ENCODE measurements at places on chromosomes 16 and 17. TPM values are rescaled to one million over a fixed set of nuclear protein-coding genes. Genes with fewer than 3 reads are reported as not detected.
A peak's percentile ranks its signal among the peaks of the same experiment; 100 is the strongest.

GRCh38 chr16:74226338-74226954 lies 70.2 kb upstream of the PSMD7 start:
- DNase-seq = no peak
- H3K27me3 ChIP-seq = no peaks in the 10 kb centered on the region
- no peak overlapping the region for H3K4me3 ChIP-seq
- no peaks in the 10 kb centered on the region for H3K4me1 ChIP-seq

DNA sequence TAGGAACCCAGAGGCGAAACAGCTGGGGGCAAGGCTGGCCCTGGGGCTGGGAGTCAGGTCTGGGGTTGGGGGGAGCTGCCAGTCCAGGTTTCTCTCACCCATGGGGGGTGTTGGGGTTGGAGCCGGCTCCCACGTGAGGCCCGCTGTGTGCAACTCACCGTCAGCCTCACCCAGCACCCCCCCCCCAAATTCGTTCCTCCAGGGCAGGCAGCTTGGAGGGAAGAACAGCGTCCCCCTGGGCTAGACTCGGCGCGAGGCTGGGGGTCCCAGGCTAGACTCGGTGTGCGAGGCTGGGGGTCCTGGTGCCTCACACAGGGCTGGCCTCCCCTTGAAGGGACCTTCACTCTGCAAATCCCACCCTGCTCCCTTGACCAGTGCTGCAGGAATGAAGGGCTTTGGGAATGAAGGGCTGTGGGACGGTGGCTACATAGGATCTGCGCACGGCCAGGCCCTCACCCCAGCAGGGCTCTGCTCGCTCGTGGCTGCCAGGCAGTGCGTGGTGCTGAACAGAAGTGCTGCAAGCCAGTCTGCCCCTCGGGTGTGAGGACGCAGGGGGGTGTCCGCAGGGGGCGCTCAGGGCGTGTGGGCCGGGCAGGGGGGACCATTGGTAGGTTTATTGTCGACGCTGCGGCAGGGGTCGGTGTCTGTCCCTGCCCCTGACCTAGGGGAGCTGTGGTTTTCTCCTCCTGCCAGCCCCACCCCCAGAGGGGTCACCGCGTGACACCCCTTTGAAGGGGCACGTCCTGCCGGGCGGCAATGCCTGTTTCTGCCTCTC lies 74.7 kb downstream of the KLHDC4 start:
- no peaks in the 10 kb centered on the region for H3K36me3 ChIP-seq
- no peak overlapping the region for H3K27ac ChIP-seq
- no peaks in the 10 kb centered on the region for H3K4me1 ChIP-seq
- no peak overlapping the region for H3K4me3 ChIP-seq

DNA sequence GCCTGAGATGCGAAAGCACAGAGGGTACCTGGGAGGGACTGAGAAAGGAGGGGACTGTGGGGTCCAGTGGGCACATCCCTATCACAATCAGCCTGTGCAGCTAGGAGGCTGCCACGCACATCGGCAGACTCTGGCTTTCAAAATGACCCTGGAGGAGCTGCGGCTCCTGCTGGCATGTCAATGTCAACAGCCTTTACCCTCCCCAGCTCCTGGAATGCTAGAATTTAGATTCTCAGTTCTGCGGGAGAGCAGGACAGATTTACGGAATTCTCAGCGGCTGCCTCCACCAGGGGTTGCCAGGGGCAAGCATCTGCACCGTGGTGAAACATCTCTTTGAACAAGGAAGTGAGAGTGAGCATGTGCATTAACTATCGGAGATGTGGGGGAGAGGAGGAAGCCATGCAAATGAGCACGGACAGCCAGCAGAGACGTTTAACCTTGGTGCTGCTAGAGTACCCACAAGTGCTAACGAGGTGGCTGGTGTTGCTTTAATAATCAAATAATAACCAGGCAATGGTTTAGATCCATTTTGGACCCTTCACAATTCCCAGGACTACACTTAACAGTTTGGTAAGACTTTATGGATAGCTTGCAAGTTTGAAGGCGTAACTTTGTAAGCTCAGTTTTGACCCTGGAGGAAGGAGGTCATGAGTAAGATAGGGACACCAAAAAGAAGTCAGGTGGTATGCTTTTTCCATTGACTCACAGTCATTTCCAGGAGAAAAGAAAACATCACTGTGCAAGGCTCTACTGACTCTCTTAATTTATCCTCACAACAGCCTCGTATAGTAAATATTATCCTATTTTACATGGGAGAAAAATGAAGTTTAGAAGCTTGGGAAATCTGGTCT lies 54.1 kb downstream of the XYLT1 start:
- H3K4me1 ChIP-seq = no peaks in the 10 kb centered on the region
- H3K27me3 ChIP-seq = no peaks in the 10 kb centered on the region
- no peak overlapping the region for H3K4me3 ChIP-seq

DNA sequence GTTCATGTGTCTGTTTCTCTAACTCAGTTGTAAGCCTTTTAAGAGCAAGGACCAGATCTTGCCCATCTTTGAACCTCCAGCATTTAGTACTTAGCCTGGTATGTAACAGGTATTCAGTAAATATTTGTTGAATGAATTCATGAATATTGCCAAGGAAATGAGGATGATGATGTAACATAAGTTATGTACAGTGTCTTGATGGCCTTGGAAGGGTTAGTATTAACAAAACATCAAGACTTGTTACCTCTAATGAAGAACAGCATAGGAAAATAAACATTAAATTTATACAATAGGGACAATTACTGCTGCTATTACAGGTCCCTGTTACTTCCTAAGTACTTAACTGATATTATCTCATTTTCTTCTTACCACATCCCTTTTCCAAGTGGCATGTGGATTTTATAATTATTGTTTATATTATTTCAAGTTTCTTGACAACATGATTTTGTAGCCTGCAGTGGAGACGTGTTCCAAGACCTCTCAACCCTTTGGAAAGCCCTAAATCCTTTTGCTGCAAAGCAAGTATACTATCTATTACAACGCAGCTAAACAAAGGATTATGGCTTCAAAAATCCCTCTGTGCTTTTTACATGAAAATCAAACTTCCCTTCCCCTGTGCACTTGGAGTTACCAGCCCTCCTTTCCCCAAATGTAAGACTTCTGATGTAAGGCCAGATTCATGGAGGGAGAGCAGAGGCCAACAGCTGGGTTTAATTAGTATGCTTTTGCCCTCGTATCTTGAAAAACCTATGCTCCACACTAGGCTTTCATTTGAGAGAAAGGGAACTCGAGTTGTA lies 77.4 kb upstream of the SMIM36 start:
- H3K36me3 ChIP-seq = no peaks in the 10 kb centered on the region
- DNase-seq = no peak
- H3K4me1 ChIP-seq = peaks cover 9% of the 10 kb centered on the region
- H3K27me3 ChIP-seq = no peaks in the 10 kb centered on the region
- H3K27ac ChIP-seq = no peak overlapping the region

- DNase-seq = no peak
- H3K4me1 ChIP-seq = peaks cover 4% of the 10 kb centered on the region
- peak overlapping the region; percentile 63 for H3K27ac ChIP-seq
- H3K4me3 ChIP-seq = peak overlapping the region; percentile 68
- H3K36me3 ChIP-seq = no peaks in the 10 kb centered on the region
Measured at GRCh38 chr17:42759982-42760651, 910 bp upstream of the RAMP2 start.

DNA sequence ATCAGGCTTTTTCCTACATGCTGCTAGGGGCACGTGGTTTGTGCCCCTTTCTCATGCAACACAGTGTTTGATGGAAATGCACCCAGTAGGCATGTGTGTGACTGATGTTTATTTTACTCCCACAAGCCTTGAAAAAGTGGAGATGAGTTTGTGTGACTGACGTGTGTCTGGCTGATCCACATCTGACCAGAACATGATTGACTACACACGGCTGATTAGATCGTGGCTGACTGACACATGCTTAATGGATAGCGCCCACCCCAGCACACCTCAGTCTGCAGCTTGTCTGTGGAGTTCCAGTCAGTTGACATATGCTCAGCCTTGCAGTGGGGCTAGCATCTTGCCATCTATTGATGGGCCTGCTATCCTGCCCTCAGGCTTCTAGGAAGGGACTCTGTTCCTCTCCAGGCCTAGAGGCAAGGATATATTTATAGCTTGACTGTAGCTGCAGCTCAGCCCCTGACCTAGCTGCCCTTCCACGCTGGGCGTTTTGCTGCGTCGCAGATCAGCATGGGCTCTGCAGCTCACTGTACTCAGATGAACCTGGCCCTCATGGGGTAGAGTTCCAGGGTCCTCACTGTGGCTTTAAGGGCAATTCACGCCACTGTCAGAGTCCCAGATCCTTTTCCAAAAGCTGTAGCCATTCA lies 112.3 kb downstream of the HS3ST2 start:
- no peaks in the 10 kb centered on the region for H3K27me3 ChIP-seq
- H3K27ac ChIP-seq = no peak overlapping the region
- no peaks in the 10 kb centered on the region for H3K36me3 ChIP-seq

DNA sequence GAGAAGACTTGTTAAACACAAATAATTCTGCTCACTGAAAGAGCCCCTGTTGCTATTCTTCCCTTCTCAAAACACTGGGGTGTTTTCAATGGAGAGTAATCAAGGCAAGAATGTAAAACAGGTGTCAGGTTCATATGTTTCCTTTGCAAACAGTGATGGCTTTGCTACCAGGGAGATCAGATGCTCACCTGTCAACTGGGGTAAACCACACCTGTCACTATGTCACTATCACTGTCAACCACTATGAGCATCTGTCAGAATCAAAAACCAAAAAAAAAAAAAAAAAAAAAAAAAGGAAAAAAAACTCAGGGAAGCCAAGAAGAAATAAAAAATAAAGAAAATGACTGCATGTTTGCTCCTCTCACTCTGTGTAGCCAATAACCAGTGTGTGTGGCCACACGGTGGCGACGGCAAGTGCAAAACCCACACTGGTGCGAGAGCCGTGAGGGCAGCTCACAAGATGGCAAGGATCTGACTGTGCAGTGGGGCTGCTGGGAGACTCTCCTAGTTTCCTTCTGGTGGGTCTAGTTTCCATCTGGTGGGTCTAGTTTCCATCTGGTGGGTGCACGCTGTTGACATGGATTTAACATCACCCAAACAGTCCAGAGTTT lies 22.7 kb downstream of the USP22 start:
- no peaks in the 10 kb centered on the region for H3K27me3 ChIP-seq
- peak; percentile 80 for DNase-seq
- H3K4me3 ChIP-seq = no peak overlapping the region
- H3K27ac ChIP-seq = peak overlapping the region; percentile 67
- H3K36me3 ChIP-seq = peaks cover 9% of the 10 kb centered on the region

GRCh38 chr17:72187556-72187955 lies 66.7 kb downstream of the SOX9 start:
- no peaks in the 10 kb centered on the region for H3K36me3 ChIP-seq
- peaks cover 7% of the 10 kb centered on the region for H3K27me3 ChIP-seq
- peak; percentile 58 for DNase-seq
- no peaks in the 10 kb centered on the region for H3K4me1 ChIP-seq

DNA sequence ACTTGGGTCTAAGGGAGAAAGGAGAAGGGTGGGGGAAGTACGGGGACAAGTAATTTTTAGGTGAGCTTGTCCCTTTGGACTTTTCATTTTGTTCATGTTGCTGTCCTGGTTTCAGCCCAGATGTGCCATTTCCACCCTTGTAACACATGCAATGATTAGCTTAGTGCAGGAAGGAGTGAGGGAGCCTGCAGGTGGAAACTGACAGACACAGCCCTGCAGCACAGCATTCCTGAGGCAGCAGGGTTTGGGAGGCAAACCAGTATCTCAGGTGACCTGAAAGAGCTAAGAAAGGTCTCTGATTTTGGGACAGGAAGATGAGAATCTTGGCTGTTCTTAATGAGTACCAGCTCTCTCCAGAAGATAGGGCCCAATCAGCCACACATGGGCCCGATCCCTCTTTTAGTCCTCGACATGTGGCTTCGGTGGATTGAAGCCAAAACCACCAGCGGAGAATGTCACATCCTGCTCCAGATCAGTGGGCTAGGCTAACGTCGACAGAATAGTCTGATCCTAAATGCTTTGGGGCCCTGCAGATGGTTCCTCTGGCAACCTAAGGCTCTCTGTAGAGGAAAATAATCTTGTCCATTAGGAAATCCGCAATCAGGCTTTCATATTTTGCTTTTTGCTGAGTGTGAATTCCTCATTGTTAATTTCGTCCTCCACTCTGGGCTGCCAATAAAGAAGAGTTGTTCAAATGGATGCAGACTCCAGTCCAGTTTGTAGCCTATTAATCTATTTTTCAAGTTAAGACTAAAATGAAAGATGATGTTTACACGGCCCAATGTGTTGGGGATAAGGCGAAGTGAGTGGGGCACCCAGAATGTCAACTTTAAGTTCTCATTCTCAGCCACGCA lies 3.8 kb upstream of the RNF157 start:
- DNase-seq = no peak
- H3K36me3 ChIP-seq = no peaks in the 10 kb centered on the region
- no peaks in the 10 kb centered on the region for H3K27me3 ChIP-seq
- H3K4me3 ChIP-seq = no peak overlapping the region
- H3K4me1 ChIP-seq = peaks cover 66% of the 10 kb centered on the region

DNA sequence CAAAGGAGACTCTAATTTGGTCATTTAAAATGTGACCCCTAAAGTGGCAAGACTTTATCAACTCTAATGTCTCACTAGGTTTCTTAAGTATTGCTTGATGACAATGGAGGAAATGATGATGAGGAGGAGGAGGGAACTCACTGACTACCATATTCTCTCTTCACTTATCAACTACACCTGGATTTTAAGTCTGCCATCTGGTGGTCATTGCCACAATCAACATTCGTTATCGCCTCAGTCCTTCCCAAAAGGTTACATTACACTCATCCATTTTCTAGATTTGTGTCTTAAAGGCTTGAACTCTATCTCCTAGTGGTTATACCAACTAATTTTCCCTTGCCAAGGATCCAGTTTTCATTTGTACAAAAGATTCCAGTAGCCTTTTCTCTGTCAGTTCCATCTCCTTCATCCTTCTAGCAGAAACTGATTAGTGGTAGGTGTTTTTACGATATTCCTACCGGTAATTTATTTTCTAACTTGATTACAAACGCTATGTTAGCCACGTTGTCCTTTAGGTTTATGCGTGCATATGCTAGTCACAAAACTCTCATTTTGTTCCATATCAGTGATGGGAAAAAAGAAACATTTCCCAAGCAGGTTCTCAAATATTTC lies 114.6 kb upstream of the NOG start:
- DNase-seq = no peak
- H3K4me3 ChIP-seq = no peak overlapping the region
- H3K27me3 ChIP-seq = no peaks in the 10 kb centered on the region
- H3K36me3 ChIP-seq = no peaks in the 10 kb centered on the region
- H3K4me1 ChIP-seq = peaks cover 7% of the 10 kb centered on the region

DNA sequence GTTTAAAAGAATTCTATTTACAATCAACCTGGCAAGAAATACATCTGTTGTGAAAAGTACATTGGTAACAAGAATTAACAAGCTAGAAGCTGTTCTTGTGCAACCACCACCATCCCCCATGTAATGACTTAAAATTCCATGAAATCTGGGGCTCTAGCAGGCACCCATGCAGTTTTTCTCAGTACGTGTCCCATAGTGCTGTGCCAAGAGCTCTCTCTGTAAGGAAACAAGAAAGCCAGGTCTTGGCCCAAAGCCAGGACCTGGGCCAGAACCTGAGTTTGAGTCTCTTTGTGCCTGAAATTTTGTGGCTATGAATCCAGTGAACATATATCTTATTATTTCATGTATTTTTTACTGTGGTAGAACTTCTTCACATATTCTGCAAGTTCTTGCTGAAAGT lies 46.6 kb downstream of the NUP93 start:
- no peaks in the 10 kb centered on the region for H3K36me3 ChIP-seq
- peaks cover 19% of the 10 kb centered on the region for H3K4me1 ChIP-seq
- no peak overlapping the region for H3K27ac ChIP-seq
- H3K27me3 ChIP-seq = no peaks in the 10 kb centered on the region

The TAT gene
- not detected for total RNA-seq

The TEKT5 gene
- not detected for total RNA-seq

The HS3ST3B1 gene
- 0.64 TPM for total RNA-seq

The CCL14 gene
- total RNA-seq = 4.2 TPM

The MYH8 gene
- total RNA-seq = 8.3 TPM

The CCL17 gene
- total RNA-seq = not detected

The TBC1D3E gene
- not detected for total RNA-seq

The NME1 gene
- 47.7 TPM for total RNA-seq

Data from psoas muscle (tissue), 8 donors.